Fibroblast of skin of back (primary cell): ENCODE measurements at places on chromosomes 4 and X.
A peak's percentile ranks its signal among the peaks of the same experiment; 100 is the strongest.

DNA sequence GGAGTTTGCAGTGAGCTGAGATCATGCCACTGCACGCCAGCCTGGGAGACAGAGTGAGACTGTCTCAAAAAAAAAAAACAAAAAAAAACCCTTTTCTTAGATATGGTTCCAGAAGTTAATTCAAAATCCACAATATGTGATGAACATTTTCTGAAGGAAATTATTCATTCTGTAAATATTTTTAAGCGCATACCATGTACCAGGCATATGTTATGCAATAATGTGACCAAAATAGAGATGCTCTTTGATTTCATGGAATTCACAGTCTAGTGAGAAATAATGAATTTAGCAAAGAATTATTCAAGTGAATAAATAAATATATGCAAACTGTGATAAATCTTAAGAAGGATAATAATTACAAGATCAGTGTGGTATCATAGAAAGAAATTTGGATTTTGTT lies 174.7 kb downstream of the GC start:
- DNase-seq, result peak; percentile 50

- no peak for DNase-seq
Measured at GRCh38 chr4:159010563-159011260, 92.2 kb upstream of the RAPGEF2 start.

DNA sequence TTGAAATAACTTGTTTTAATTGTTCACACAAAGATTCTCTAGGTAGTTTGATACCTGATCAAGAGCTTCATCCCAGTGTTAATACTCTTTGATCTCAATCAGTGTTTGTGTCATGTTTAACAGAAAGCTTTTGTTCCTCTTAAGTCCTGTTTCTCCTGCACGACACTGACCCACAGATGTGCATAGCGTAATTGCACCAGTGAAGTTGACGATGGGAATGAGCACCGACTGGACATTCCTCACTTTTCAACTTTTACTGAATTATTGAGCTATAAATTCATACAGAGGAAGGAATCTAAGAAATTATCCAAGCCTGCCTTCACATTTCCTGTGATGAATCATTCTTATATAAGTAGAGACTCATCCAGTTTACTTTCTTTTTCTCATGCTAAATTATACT lies 878.7 kb upstream of the TENM3 start:
- DNase-seq, result peak; percentile 18

DNA sequence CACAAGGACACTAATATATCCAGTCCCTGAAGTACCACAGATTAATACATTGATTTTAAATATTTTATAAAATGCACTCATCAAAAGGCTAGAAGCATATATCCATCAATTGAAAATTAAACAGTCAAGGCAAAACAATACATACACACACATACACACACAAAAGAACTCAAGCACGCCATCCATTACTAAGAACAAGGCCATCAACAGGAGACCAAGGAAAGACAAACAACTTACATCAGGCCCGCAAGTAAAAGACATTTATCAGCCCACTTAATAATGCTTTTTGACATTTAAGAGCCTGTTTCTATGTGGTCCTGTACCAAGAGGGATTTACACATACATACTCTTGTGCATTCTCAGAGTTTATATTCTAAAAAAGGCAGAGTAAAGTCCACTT lies 50.0 kb upstream of the ZNF827 start:
- no peak for DNase-seq

- DNase-seq, result no peak
Measured at GRCh38 chr4:39924014-39924413, 53.7 kb downstream of the PDS5A start.
